ENCODE measurements at places on chromosomes 1 and 21. TPM values are rescaled to one million over a fixed set of nuclear protein-coding genes. Genes with fewer than 3 reads are reported as not detected.

Gene TAS1R1
- not detected for total RNA-seq

GRCh38 chr1:35278886-35279554 is 10.5 kb downstream of the ZMYM4 start:
- H3K27ac ChIP-seq, result no peak overlapping the region
- H3K4me1 ChIP-seq, result no peaks in the 10 kb centered on the region
- DNase-seq, result no peak
- H3K27me3 ChIP-seq, result no peaks in the 10 kb centered on the region
- peaks cover 42% of the 10 kb centered on the region for H3K36me3 ChIP-seq
- H3K4me3 ChIP-seq, result no peak overlapping the region

Gene TLR5
- total RNA-seq, result not detected

DNA sequence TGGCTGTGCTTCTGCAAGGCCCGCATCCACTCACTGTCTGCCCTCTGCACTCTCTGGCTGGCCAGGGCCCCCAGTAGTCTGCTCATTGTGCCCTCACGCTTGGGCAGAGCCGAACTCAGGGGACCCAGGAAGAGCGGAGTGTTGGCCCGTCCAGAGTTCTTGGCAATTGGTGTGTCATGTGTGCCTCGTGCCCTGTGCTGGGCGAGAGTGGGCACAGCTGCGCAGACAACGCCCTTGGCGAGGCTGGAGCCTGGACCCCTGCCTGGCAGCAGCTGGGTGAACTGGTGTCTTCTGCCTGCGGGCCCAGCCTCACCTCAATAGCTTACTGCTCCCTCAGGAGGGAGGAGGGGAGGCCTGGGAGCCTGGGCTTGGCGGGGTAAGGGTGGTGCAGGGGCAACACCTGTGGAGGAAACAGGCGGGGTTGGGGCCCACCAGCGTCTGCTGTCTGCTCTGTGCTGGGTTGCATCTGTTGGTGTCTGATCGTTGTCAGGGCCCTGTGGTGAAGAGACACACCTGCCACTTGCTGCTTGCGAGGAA is 2.1 kb downstream of the GUK1 start:
- DNase-seq, result no peak
- H3K27ac ChIP-seq, result no peak overlapping the region
- no peaks in the 10 kb centered on the region for H3K4me1 ChIP-seq
- no peaks in the 10 kb centered on the region for H3K36me3 ChIP-seq

DNA sequence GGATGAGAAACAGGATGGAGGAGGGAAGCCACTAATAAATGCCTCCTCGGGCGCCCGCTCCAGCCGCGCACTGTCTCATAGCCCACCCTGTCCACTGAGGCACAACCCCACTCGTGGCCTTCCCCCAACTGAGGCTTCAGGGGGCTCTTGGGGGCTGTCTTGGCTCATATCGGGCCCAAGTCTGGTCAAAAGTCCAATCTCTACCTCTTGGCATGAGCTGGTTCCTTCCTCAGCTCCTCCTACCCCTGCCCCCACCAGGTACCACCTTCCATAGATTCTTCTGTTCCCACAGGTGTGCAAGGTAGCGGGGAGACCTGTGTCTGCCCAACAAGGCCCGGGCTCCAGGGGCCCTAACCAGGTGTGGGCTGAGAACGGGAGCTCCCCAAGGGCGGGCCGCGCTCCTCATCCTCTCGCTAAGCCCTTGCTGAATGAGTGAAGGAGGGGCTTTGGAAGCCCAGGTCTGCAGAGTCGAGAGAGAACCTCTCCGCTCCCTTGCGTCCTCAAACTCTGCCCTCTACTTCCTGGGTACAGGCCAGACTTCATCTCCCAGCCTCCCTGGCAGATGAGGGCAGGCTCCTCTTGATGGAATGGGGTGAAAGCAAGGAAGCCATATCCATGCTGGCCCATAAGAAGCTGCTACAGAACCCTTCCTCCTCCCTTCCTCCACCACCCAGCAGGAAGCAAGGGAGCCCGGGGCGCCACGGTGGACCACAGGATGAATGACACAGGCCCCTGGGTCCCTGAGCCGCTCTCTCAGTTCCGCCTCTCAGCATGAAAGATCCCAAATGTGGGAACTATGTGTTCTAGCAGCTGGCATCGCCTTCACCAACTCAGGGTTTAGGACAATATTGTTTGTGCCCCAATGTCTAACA is 74.7 kb downstream of the PSMG1 start:
- DNase-seq, result no peak
- H3K27me3 ChIP-seq, result no peaks in the 10 kb centered on the region
- H3K4me3 ChIP-seq, result no peak overlapping the region
- no peaks in the 10 kb centered on the region for H3K4me1 ChIP-seq

DNA sequence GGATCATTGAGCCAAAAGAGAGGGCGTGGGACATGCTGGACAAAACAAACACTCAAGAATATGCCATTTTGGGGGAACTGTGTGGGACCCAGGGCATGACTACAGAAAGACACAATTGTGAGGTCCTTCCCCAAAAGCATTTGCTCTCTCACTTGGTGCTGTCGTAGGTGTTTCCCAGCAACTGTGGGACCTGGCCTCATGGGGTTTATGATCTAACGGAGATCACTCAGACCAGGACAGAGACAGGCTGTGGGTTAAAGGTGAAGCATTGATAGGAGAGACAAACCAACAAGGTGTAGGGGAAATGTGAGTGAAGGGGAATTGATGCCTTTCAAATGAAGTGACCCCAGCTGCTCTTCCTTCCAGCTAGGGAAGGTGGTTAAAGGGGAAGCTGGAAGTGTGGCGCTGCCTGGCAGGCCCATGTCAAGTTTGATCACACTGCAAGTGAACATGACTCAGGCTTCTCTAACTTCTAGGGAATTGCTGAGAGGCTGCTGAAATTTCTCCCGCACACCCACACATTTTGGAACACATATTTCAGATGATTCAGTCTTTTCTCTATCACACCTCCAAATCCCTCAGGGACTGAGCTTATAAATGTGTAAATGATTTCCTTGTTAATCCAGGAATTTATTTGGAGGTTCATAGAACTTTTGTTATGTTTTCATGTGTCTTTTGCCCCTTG is 30.2 kb downstream of the TRAF5 start:
- DNase-seq, result no peak
- no peaks in the 10 kb centered on the region for H3K27me3 ChIP-seq
- no peak overlapping the region for H3K4me3 ChIP-seq

DNA sequence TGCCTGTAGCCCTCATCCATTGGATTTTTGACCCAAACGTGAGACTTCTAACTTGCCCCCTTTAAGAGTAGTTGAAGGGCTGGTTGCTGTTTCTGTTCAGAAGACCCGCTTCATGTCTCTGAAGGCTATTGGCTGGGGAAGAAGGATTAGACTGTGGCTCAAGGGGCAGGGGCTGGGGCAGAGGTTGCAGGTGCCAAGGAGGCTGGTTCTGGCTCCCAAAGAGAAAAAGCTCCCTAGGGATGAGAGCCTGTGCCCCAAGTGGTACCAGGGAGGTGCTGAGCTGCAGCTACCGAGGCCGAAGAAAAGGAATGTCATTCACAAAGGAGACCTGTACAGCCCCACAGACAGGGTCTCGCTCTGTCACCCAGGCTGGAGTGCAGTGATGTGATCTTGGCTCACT is 5.8 kb downstream of the WNT3A start:
- DNase-seq, result no peak
- peaks cover 47% of the 10 kb centered on the region for H3K27me3 ChIP-seq
- H3K27ac ChIP-seq, result no peak overlapping the region
- no peak overlapping the region for H3K4me3 ChIP-seq
- no peaks in the 10 kb centered on the region for H3K36me3 ChIP-seq

Gene PGBD5
- 19.0 TPM for total RNA-seq

GRCh38 chr21:33510826-33511225 is 19.3 kb upstream of the DNAJC28 start:
- no peaks in the 10 kb centered on the region for H3K4me1 ChIP-seq
- DNase-seq, result no peak
- H3K27ac ChIP-seq, result no peak overlapping the region
- H3K36me3 ChIP-seq, result peaks cover 67% of the 10 kb centered on the region

Gene CHD1L
- 68.9 TPM for total RNA-seq

Gene OR2T11
- not detected for total RNA-seq

- DNase-seq, result no peak
- no peaks in the 10 kb centered on the region for H3K27me3 ChIP-seq
- no peak overlapping the region for H3K4me3 ChIP-seq
- H3K4me1 ChIP-seq, result peaks cover 2% of the 10 kb centered on the region
- no peak overlapping the region for H3K27ac ChIP-seq
- H3K36me3 ChIP-seq, result no peaks in the 10 kb centered on the region
Observed at GRCh38 chr1:206070627-206071304, 17.8 kb downstream of the RHEX start.

- H3K27ac ChIP-seq, result no peak overlapping the region
- no peaks in the 10 kb centered on the region for H3K4me1 ChIP-seq
- DNase-seq, result no peak
- H3K27me3 ChIP-seq, result no peaks in the 10 kb centered on the region
- no peak overlapping the region for H3K4me3 ChIP-seq
Observed at GRCh38 chr21:14591882-14592281, 45.8 kb upstream of the SAMSN1 start.

DNA sequence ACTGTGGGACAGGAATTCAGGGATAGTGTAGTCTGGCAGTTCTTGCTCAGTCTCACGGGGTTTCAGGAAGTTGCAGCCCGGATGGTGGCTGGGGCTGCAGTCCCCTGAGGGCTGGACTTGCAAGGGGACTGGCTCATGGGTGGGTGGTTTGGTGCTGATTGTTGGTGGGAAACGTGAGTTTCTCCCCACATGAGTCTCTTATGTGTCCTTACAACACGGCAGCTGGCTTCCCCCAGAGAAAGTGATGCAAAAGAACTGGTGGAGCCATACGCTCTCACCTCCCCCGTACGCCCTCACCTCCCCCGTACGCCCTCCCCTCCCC is 64.9 kb downstream of the EVA1C start:
- no peaks in the 10 kb centered on the region for H3K36me3 ChIP-seq
- H3K27ac ChIP-seq, result no peak overlapping the region
- no peak for DNase-seq
- no peak overlapping the region for H3K4me3 ChIP-seq
- no peaks in the 10 kb centered on the region for H3K27me3 ChIP-seq

Gene PRAMEF14
- not detected for total RNA-seq

Gene OR10J1
- not detected for total RNA-seq

Gene CLCC1
- 18.2 TPM for total RNA-seq

Gene PDZK1IP1
- not detected for total RNA-seq

Gene RORC
- 0.52 TPM for total RNA-seq

DNA sequence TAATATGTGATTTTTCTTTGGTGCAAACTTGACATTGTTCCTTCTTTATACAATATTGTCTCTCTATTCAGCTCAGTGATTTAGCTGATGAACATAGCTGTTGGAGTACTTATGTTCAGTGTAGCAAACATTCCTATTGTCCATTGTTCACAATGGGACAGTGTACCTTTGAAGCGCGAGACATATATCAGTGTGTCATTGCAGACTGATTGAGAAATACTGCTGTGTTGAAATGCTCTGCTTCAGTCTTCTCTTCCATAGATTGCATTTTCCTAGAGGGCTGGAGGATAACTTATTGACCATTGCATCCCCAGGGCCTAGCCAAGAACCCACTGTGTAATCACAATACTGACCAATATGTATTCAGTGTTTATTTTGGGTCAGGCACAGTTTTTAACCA is 46.5 kb downstream of the HLX start:
- no peak overlapping the region for H3K4me3 ChIP-seq
- DNase-seq, result no peak

- H3K4me1 ChIP-seq, result peaks cover 4% of the 10 kb centered on the region
- no peak for DNase-seq
Observed at GRCh38 chr1:173996995-173997394, 25.2 kb downstream of the RC3H1 start.

- H3K36me3 ChIP-seq, result no peaks in the 10 kb centered on the region
- no peak for DNase-seq
- H3K4me1 ChIP-seq, result no peaks in the 10 kb centered on the region
Observed at GRCh38 chr1:15051882-15052528, 101.5 kb upstream of the TMEM51 start.

DNA sequence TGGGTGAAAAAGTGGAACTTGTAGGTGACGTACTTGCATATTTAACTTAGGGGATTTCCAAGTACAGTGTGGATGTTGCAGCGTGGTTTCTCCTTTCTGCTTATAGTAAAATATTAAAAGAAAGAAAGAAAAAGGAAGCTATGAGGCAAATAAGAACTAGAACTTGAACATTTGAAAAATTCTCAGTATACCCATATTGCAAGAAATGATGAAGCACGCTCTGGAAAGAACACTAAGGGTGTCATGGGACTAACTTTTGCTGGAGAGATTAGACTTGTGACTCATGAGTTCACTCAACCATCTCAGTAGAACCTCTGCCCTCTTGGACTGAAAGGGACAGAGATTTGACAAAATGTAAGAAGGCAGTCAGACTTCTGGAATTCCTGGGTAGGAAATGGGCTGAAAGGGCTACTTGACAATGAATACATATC is 704.5 kb upstream of the ADGRL4 start:
- H3K4me3 ChIP-seq, result no peak overlapping the region
- no peak for DNase-seq
- H3K27ac ChIP-seq, result no peak overlapping the region
